ENCODE measurements at places on chromosomes 12 and 14. TPM values are rescaled to one million over a fixed set of nuclear protein-coding genes. Genes with fewer than 3 reads are reported as not detected.

Gene DCAF4
- 5.9 TPM for total RNA-seq

Gene IL26
- not detected for total RNA-seq

Gene CEBPE
- total RNA-seq: not detected

Gene REP15
- 0.95 TPM for total RNA-seq

Gene POTEM
- total RNA-seq: not detected

Gene TUBA1B
- 941 TPM for total RNA-seq

Gene SNAPC1
- total RNA-seq: 12.5 TPM

Gene MIP
- not detected for total RNA-seq

Gene RERGL
- total RNA-seq: 2.0 TPM

Gene PCBP2
- 395 TPM for total RNA-seq

Gene CCDC77
- total RNA-seq: 10.0 TPM
